GM13977 (cell line): ENCODE measurements at places on chromosomes 5 and 9.

- no peak for DNase-seq
Measured at GRCh38 chr5:135635451-135635850, 56.7 kb upstream of the CXCL14 start.

DNA sequence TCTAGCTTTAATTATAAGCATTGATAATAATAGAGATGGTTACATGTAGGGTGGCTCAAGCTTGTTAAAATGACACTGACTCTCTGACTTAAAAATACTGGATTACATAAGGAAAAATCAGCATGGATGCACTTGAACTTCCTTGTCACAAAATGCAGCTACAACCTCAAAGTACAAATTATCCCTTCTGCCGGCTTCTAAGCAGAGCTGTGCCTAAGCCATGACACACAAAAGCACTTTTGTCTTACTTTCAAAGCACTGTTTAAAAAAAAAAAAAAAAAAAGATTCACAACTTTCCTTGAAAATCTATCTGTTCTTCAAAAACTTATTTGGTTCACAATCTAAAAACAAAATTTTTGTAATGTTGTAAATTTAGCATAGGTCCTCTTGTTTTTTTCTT is 36.4 kb upstream of the ZFAND5 start:
- no peak for DNase-seq

- no peak for DNase-seq
Measured at GRCh38 chr5:57843059-57843367, 360.4 kb upstream of the ACTBL2 start.

DNA sequence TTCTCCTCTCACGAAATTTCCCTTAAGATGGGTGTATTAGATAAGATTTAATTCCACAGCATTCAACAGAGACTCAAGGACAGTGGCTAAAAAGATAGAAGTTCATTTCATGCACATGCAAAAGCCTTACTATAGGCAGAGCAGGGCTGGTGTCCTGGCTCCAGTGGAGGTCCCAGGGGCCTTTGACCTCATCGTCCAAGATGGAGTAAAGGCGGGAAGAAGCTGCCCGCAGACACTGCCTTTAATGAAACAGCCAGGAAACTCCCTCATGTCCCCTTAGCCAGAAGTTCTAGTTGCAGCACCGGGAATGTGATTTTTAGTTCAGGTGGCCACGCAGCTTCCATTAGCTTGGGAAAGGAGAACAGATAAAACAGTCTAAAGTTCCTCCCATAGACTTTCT is 190.3 kb downstream of the TLE4 start:
- no peak for DNase-seq

DNA sequence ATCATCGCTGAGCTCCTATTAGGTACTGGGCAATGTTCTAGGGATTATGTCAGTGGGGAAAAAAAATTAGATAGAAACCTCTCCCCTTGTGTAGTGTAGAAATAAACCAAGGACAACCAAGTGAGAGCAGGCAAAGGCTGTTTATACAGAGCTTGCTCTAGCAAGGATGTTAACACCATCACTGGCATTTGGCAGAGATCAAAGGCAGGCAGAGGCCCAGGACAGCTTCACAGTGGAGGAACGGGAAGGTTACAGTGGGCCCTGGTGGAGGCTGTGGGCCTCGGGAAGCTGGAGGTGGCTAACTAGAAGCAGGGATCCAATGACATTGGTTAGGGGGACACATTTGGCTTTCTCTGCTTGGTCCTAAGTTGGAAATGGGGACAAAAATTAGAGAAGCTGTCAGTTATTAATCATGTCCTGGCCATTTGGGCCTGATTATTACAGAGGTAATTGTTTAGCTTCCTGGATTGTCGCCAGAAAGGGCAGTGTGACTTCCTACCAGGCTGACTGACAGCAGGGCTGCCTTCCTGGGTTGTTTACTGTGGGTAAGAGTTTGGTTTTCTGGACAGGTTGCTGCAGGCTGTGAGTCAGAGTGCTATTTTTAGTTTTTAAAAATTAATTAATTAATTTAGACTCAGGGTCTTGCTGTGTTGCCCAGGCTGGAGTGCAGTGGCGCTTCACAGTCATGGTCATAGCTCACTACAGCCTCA is 259.3 kb downstream of the ROR2 start:
- DNase-seq = no peak

GRCh38 chr5:112532654-112533360 is 113.7 kb upstream of the EPB41L4A start:
- no peak for DNase-seq

DNA sequence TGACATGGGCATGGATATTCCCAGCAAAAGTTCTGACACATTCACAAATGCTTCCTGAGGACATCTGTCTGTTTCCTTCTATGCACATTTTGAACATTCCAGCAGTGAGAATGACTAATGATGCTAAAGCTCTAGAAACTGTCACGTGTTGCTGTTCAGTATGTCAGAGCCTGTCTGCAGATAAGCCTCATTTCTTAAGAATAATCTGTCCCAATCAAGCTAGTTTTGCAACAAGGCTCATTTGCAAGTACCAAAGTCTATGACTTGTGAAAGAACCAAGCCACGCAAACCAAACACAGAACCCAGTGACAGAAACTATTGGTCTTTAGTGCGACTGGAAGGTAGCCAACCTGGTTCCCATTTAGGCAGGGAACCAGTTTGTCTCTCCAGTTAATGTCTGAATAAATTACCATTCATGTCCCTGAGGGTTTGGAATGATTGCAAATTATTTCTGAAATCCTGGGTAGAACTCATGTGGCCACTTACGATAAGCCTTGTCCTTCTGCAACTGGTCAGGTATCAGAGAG is 178.5 kb downstream of the C9orf152 start:
- no peak for DNase-seq

- DNase-seq = peak; percentile 75
Measured at GRCh38 chr5:35617435-35618303, at the start of gene SPEF2. SPEF2 (plus strand) TSS chr5:35617863; CDS start chr5:35617998, 135 bp downstream.

DNA sequence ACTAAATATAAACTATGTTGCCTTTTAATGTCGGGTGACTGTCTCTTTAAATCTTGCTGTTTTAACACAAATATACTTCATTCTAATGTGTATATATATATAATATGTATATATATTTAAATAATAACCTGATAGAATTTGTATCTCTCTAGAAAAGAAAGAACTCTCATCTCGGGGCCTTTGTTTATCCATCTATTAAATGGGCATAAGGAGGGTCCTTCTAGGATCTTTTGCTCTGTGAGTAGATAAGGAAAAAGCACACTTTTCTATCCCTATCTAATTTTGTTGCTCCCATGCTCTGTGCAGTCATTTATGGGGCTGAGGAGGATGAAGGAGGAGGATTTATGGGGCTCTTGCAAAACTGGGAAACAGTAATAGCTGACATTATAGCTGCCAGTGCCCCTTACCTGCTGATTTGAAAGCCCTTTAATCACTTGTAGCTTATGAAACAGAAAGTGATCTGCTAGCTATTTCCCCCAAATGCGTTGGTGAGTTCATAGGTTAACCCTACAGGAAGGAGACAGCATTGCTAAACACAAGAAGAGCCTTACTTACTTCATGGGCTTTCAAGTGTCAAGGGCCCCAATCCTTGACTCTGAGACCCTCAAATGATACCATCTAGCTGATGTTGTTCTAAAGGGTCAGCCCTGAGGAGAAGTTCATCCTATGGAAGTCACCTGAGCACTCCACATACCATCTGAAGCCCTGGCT is 5.8 kb upstream of the PPARGC1B start:
- peak; percentile 65 for DNase-seq

DNA sequence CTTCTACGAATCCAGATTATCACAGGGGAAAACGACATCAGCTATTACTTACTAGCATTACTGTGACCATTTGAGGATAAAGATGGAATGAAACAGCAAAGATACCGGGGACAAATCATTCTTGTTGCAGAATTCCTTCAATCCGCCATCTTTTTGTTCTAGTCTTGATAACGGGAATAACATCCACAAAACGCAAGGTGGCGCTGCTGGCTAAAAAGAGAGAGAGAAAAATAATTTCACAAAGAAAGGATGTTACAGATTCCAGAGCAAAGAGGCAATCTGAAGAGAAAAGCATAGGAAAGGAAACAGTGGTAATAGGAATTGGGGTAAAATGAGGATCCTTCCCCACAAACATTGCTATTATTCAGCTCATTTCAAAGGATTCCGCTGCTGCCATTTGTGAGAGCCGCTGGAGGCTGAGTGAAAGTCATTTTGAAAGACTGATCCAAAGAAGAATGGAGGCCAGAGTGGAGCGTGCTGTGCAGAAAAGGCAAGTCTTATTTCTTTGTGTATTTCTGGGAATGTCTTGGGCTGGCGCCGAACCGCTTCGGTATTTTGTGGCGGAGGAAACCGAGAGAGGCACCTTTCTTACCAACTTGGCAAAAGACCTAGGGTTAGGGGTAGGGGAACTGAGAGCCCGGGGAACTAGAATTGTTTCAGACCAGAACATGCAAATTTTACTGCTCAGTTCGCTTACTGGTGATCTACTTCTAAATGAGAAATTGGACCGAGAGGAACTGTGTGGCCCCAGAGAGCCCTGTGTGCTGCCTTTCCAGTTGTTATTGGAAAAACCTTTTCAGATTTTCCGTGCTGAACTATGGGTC is at the start of gene PCDHB7:
Gene PCDHB7 (plus strand): TSS at position 264 of the 824 bp plus-strand sequence. CDS start 192 bp downstream, at position 456.
- no peak for DNase-seq

GRCh38 chr5:139951983-139952382 is 91.1 kb downstream of the NRG2 start:
- DNase-seq = no peak

DNA sequence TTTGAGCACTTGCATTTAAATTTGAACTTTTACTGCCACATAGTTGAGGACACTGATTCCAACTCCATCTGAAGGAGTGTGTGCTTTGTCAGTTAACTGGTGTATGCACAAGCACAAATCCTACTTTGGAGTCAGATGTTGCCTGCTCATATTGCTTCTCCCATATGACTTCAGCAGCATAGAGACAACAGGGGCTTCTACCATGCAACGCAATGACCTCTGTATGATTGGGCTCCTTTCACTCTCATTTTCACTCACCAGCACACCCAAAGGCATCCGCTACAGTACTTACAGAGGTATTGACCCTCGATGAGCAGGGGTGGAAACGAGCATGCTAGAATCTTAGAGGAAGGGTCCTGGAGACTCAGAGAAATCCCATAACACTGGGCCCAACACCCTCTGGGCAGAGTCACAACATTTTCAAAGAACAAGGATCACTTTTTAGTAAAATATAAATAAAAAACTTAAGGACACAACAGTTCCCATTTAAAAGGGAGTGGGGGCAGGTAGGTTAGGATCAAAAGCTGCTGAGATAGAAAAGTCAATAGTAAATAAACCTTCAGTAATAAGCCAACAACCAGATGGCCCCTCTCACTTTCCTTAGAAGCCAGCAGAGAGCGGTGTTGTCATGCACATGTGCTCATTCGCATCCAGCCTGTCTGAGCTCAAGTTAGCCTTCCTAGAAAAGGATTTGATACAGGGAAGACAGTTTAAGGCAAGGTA is 203.8 kb downstream of the SNCAIP start:
- DNase-seq = peak; percentile 57

DNA sequence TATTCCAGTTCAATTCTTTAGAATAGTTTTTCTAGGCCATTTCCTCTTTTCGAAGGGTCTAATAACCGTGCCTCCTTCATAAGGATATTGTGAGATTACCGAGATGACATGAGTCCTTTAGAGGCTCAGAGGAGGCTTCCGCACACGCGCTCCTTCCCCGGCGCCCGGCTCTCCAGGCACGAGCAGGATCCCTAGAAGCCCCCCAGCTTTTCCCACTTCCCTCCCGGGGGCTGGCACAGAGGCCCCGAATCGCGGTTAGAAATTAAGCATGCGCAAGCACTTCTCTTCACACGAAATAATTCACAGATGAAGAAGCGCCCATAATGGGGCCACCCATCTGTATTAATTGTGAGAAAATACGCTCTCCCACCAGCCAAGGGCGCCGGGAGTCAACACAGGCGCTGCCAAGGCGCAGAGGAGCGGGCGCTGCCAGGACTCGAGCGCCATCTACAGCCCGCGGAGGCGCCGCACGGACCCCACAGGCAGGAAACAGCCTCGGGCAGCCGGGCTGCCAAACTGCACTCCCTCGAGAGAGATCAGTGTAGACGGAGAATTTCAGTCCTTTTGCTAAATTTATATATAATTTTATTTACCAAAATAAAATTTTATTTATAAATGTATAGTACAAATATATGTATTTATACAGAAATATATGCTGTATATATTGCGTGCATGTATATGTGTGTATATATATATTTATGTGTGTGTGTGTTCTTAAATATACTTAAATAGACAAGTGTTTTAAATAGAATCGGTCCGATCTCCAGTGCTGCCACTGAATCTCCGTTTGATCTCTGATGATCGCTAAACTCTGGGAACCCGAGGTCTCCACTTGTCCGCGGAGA is 258.1 kb upstream of the NFIL3 start:
- DNase-seq = peak; percentile 85
